ENCODE measurements at places on chromosomes 16 and 17.
A peak's percentile ranks its signal among the peaks of the same experiment; 100 is the strongest.

GRCh38 chr16:85536411-85537330 is 76.5 kb upstream of the GSE1 start:
- no peak for DNase-seq

- DNase-seq: no peak
These were observed 8.7 kb upstream of the EMP2 start for GRCh38 chr16:10589109-10589508.

GRCh38 chr16:71352963-71353460 is 5.5 kb upstream of the CALB2 start:
- no peak for DNase-seq

GRCh38 chr16:86167061-86167460 is 268.1 kb downstream of the IRF8 start:
- DNase-seq: peak; percentile 24

GRCh38 chr17:41301916-41302901 is at the start of gene KRTAP29-1:
Gene KRTAP29-1 (minus strand): TSS chr17:41302851. CDS start chr17:41302851, 0 bp downstream.
- no peak for DNase-seq

DNA sequence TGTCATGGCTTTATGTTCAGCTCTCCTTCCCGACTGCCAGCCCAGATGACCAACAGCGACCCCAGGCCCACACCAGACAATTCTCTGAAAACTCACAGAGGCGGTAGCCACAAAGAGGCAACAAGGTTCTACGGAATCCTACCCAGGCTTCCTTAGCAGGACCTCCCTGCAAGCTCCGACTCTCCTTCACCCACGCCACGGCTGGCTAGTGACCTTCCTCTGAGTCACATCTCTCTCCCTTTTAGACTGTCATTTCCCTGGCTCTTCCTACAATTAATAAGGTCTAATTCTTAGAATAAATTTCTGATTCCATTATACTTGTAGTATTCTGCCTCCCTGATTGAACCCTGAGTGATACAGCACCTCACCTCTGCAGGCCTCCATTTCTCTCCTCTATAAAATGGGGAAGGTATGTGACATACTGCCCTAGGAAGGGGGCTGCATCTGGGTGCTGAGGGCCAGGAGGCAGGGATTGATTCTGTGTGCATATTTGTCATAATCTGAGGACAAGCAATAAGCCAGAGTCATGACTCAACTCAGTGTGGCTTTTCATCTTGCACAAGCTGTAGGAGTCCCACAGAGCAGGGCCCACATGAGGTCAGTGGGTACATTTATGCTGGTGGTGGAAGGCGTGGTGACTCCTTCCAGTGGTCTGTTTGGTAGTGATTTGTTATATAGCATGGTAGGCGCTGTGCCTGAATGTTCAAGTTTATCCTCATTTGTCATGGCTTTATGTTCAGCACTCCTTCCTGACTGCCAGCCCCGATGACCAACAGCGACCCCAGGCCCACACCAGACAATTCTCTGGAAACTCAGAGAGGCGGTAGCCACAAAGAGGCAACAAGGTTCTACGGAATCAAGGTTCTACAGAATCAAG is 46.2 kb downstream of the SMPD3 start:
- peak; percentile 93 for DNase-seq

DNA sequence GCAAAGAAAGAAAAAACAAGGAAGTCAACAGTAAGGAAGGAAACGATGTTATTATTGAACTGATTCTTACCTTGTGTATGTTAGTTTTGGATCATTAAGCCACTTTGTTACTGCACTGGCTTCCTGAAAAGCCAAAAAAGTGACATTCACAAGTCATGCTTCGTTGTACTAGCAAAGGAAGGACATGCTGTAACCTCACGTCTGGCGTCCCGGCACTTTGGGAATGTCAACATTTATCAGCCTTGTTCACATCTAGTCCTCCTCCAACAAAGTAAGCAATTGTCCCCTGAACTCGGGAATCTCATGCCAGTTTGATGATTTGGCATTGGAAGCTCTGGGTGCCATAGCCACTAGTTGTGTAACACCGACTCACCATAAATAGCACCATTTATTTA is 731 bp upstream of the MKS1 start:
- peak; percentile 57 for DNase-seq

GRCh38 chr17:36901506-36901905 is 35.8 kb upstream of the LHX1 start:
- DNase-seq: peak; percentile 18

DNA sequence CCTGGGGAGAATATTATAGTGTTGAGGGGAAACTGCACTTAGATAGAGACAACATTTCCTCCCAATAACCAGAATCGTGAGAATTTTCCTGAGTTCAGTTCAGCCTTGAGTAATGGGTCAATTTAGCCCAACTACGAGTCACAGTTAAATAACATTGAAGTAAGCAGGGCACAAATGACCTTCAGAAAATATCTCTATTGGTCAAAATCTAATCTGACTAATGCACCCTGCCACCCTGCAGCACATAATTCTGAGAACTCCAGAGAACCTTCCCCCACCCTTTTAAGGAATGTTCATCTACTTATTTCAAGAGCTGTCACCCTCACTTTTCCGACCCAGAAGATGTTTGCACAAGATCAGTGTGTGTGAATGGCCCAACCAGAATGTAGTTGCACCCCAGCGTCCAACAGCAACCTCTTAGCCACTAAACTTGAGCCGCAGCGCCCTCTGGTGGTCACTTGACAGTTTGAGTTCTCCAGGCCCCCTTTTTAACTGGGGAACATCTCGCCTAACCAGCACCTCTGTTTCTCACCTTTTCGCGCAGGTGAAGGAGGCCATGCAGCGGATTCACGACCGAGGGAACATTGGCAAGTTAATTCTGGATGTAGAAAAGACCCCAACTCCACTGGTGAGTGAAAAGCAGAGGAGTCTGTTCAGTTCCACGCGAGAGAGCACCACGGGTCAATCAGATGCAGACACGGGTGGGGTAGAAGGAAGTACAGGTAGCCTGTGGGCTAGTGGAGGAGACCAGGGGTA is 50.9 kb upstream of the CLEC3A start:
- DNase-seq: peak; percentile 85

GRCh38 chr16:57042157-57043111 is 49.9 kb upstream of the CPNE2 start:
- no peak for DNase-seq

DNA sequence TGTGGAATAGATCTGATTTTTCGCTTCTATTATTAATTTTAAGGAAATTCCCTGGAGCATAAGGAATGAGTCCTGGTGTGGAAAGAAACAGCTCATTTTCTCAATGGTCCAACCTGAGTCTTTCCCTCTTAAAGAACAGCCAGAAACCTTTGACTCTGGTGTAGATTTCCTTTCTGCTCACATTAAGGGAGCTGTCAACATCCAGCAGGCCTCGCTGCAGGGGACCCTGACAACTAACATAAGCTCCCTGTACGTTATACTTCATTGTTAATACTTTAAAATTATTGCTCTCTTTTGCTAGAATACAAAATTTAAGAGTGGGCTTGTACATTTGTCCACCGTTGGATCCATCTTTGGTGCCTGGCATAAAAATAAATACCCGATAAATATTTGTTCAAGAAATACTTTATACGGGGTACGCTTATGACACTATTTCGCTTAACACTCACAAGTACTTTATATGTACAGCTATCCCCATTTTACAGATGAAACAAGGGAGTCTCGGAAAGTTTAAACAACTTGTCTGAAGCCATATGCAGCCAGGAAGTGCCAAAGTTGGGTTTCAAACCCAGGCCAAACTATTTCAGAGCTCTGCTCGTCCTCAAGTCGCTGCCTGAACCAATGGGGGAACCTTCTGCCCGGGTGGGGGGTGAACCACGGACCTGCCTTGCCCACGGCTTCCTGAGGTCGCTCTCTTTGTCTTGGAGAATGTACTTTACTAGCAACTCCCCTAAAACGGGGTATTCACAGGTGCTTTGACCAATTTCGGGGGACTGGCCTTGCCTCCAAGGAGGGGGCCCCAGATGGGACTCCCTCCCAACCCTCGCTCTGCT is 611 bp downstream of the SMARCE1 start:
- peak; percentile 71 for DNase-seq

All from GM23248 (cell line).